ENCODE measurements at places on chromosomes 3 and 15. TPM values are rescaled to one million over a fixed set of nuclear protein-coding genes. Genes with fewer than 3 reads are reported as not detected.
A peak's percentile ranks its signal among the peaks of the same experiment; 100 is the strongest.

GRCh38 chr3:125194061-125194848, 18.3 kb downstream of the SLC12A8 start:
- DNase-seq: peak; percentile 51
- H3K4me3 ChIP-seq: no peak overlapping the region
- peaks cover 17% of the 10 kb centered on the region for H3K4me1 ChIP-seq
- H3K27ac ChIP-seq: peak overlapping the region; percentile 12

- no peaks in the 10 kb centered on the region for H3K4me1 ChIP-seq
- H3K27me3 ChIP-seq: no peaks in the 10 kb centered on the region
- H3K27ac ChIP-seq: no peak overlapping the region
- H3K4me3 ChIP-seq: no peak overlapping the region
- H3K36me3 ChIP-seq: no peaks in the 10 kb centered on the region
Measured at GRCh38 chr15:46328821-46329220, 694.0 kb downstream of the SQOR start.

DNA sequence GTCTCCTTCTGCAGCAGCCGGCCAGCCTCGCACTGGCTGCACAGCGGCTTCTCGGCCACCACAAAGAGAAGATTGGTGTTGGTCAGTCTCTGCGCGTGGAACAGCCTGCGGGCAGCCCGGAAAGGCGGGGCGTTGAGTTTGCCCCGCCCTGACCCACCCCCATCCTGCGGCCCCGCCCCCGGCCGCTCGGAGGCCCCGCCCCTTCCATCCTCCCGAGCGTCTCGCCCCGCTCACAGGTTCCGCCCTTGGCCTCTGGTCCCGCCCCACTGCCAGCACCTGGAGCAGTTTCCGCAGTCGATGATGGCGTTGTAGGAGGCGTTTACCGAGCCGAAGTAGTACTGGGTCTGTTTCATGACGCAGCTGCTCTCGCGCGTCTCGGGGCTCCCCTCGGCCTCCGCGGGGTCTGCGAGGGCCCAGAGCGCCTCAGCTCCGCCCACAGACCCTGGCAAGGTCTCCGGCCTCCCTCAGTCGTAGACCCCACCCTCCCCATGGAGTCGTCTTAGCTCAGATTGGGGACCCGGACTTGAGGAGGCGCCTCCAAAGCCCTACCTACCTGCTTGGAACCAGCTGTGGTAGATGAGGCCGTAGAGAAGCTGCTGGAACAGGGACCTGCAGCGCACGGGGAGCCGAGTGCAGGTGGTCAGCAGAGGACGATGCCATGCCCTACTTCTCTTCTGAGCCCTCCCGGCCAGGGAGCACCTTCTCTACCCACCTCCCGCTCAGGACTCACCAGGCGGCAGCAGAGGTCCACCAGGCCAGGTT, 5.9 kb upstream of the TMEM115 start:
- peak; percentile 49 for DNase-seq
- H3K27ac ChIP-seq: no peak overlapping the region
- peaks cover 34% of the 10 kb centered on the region for H3K27me3 ChIP-seq
- H3K4me3 ChIP-seq: peak overlapping the region; percentile 63
- no peaks in the 10 kb centered on the region for H3K36me3 ChIP-seq

- peak overlapping the region; percentile 100 for H3K27ac ChIP-seq
- peaks cover 17% of the 10 kb centered on the region for H3K36me3 ChIP-seq
- peak; percentile 90 for DNase-seq
- no peaks in the 10 kb centered on the region for H3K27me3 ChIP-seq
Measured at GRCh38 chr3:11604139-11604892, 39.4 kb downstream of the VGLL4 start.

- no peaks in the 10 kb centered on the region for H3K36me3 ChIP-seq
- no peaks in the 10 kb centered on the region for H3K27me3 ChIP-seq
- H3K4me1 ChIP-seq: peaks cover 3% of the 10 kb centered on the region
Measured at GRCh38 chr15:43998607-43999006, 171.8 kb downstream of the WDR76 start.

DNA sequence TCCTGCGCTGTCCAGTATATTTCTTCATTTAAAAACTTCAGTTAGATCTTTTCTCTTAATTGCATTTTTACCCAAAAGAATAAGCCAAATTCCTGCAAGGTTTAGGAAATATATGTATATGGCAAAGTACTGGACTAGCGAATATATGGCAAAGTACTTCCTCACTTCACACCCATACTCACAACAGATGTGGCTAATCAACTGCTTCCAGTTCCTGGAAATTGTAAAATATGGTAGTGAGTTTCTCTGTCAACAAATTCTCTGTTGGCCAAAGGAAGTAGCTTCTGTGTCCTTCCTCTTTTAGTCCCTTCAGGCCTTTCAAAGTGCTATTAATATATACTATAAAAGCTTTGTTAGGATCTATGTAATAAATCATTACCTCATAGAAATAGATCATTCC, 22.0 kb downstream of the GPR15 start:
- H3K27me3 ChIP-seq: peaks cover 17% of the 10 kb centered on the region
- no peak overlapping the region for H3K27ac ChIP-seq
- DNase-seq: no peak
- no peaks in the 10 kb centered on the region for H3K36me3 ChIP-seq

DNA sequence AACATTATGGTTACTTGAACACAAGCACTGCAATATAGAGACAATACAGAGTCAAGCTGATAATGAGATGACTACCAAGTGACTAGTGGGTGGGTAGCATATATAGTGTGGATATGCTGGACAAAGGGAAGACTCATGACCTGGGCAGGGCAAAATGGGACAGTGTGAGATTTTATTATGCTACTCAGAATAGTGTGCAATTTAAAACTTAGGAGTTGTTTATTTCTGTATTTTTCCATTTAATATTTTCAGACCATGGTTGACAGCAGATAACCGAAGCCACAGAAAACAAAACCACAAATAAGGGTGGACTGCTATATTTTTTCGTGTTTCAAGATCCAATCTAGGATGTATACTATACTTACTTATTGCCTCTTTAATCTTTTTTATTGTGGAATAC, 19.6 kb downstream of the GALK2 start:
- no peaks in the 10 kb centered on the region for H3K27me3 ChIP-seq
- no peak overlapping the region for H3K27ac ChIP-seq
- no peak for DNase-seq
- H3K36me3 ChIP-seq: no peaks in the 10 kb centered on the region
- no peak overlapping the region for H3K4me3 ChIP-seq

DNA sequence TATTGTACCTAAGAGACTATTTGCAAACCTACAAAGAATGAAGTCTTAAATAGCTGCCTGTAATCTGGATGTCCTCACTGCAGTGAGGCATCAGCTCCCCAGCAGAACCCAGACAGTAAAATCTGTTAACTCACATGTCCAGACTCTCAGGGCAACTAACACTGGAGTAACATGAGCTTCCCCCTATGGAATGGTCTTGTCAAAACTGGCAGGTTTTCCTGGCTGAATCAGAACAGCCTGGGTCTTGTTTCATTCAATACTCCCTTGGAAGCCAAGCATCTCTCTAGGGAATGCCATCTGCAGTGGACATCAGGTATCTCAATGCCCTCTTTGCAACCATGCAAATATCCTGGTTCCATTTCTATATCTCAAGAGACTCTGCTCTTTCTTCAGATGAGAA, 24.4 kb downstream of the PTPN9 start:
- H3K4me3 ChIP-seq: no peak overlapping the region
- no peaks in the 10 kb centered on the region for H3K27me3 ChIP-seq
- H3K27ac ChIP-seq: no peak overlapping the region
- peak; percentile 88 for DNase-seq
- no peaks in the 10 kb centered on the region for H3K36me3 ChIP-seq

DNA sequence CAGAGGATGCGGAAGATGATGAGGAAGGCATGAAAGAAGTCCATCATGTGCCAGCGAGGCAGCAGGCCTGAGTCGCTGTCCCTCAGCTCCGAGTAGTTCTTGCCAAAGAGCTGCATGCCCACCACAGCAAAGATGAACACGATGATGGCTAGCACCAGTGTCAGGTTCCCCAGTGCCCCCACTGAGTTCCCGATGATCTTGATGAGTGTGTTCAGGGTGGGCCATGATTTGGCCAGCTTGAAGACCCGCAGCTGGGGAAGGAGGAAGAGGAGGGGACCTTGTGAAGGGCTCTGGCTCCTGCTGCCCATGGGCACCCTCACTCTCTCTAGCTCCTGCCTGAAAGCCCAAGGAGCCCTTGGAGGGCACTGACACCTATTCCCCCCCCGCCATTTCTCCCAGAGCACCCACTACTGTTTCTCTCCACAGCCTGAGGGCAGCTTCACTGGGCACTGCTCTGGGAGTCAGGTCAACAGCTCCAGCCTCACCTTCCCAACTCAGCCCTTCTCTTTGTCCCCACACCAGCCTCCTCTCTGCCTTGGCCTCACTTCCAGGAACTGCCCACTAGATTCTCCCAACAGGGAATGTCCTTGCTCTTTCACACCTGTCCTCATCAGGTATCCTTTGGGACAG, 63.6 kb downstream of the SCN5A start:
- no peaks in the 10 kb centered on the region for H3K4me1 ChIP-seq
- H3K4me3 ChIP-seq: no peak overlapping the region
- H3K36me3 ChIP-seq: no peaks in the 10 kb centered on the region
- H3K27ac ChIP-seq: no peak overlapping the region

The CSTA gene
- not detected for total RNA-seq

The COL6A5 gene
- not detected for total RNA-seq

The CEMIP gene
- total RNA-seq: 51.9 TPM

The HEG1 gene
- total RNA-seq: 23.9 TPM

The TMIE gene
- total RNA-seq: not detected
